G401 (cell line): ENCODE measurements at places on chromosomes 12 and 14.

DNA sequence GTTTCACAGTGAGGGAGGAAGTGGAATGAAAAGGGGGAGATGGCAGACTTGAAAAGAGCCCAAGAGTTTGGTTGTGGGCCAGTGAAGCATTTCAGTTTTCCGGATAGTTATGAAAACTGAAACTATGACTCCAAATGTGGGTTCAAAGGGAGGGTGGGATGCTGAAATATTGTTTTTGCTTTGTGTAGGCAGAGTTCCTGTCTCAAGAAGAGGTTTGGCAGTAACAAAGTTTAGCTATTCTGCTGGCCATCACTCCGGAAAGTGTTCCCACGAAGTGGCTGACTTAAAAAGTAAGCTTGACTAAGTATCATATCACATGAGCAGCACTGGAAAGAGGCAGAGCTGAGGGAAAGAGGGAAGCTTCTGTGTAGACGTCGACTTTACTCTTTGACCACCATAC lies 85.2 kb downstream of the CAND1 start:
- DNase-seq = no peak

DNA sequence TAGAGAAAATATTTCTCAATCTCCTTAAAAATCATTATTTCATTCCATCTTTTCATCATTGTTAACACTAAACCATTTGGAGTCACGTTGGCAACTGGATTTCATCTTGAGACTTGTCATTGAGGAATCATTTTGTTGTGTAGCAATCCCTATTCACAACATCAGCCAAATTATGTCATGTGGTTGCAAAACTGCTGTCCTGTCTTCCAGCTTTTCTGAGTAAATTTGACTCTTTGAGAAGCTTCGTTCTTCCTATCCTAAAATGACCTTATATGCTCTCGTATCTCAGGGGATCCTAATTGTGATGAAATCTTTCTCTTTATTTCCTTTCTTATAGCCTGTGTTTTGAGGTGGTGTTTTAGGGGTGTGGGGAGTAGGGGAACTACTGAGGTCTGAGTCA lies 30.6 kb upstream of the KICS2 start:
- no peak for DNase-seq

DNA sequence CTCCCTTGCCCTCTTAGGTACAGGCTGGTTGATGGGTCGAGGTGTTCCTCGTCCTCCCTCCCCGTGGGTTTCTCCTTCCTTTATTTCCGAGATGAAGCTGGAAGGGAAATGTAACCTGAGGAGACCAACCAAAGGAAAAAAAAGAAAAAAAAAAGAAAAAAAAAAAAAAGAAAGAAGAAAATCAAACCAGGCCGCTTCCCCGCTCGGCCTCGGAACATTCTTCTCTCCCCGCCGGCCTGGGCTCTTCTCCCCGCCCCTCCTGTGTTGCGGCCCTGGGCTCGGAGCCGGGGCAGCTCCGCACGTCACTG lies 1.6 kb upstream of the NFATC4 start:
- DNase-seq = no peak

DNA sequence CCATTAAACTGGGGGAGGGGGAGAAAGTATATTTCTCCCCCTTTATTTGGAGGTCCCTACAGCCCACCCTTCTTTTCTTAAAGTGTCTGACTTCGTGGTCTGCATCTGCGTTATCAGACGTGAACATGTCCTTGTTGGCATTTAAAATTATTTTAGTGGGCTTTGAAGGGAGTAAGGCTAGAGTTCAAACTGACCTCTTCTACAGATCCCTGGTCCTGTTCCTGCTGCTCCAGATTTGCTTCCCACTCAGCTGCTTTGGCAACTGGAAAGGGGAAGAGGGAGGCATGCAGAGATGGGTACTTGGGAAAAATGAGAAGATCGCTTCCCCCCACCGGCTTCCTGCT lies 611 bp upstream of the SIX6 start:
- DNase-seq = no peak

DNA sequence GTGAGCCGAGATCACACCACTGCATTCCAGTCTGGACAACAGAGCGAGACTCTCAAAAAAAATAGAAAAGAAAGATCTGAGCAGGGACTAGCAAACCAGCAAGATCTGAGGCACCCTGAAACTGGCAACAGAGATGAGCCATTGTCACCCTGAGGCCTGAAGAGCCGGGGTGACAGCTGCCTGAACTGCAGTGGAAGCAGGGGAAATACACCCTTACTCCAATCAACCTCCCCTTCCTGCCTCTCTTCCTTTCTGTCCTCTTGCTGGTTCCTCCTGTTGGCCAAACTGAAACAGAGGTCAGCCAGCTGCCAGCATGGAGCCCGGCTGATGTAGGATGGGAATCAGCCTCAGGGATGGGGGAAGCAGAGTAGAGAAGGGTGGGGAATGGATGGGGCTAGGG lies 192.0 kb downstream of the CHST11 start:
- no peak for DNase-seq

DNA sequence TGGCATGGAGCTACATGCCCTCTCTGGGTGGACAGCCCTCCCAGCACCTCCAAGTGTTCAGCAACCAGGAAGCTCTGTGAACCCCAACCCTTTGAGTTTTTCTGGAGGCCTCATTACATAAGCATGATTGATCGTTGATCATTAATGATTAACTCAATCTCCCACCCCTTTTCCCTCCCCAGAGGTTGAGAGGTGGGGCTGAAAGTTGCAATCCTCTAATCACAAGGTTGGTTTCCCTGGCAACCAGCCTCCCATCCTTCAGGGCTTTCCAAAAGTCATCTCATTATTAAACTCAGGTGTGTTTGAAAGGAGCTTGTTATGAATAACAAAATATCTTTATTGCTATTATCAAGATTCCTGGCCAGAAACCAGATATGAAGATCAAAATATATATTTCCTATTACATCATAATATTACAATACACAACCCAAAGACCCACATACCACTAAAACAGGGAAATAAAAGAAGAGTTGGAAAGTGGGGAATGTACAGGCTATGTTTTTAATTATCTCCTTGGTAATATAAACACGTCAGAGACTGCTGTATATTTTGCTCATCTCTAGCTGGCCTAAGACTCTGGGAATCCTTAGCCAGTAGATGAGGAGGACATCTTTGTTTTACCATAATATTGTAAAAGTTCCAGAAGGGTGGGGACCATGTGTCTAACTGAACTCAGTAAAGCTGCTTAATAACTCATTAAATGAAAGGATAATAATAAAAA lies 73.6 kb downstream of the SSPN start:
- no peak for DNase-seq

- no peak for DNase-seq
Measured at GRCh38 chr12:111870706-111871105, 28.7 kb downstream of the MAPKAPK5 start.

GRCh38 chr12:25723921-25724491 lies 170.9 kb upstream of the LMNTD1 start:
- DNase-seq = no peak

- DNase-seq = no peak
Measured at GRCh38 chr12:5489017-5489416, 57.1 kb downstream of the NTF3 start.

DNA sequence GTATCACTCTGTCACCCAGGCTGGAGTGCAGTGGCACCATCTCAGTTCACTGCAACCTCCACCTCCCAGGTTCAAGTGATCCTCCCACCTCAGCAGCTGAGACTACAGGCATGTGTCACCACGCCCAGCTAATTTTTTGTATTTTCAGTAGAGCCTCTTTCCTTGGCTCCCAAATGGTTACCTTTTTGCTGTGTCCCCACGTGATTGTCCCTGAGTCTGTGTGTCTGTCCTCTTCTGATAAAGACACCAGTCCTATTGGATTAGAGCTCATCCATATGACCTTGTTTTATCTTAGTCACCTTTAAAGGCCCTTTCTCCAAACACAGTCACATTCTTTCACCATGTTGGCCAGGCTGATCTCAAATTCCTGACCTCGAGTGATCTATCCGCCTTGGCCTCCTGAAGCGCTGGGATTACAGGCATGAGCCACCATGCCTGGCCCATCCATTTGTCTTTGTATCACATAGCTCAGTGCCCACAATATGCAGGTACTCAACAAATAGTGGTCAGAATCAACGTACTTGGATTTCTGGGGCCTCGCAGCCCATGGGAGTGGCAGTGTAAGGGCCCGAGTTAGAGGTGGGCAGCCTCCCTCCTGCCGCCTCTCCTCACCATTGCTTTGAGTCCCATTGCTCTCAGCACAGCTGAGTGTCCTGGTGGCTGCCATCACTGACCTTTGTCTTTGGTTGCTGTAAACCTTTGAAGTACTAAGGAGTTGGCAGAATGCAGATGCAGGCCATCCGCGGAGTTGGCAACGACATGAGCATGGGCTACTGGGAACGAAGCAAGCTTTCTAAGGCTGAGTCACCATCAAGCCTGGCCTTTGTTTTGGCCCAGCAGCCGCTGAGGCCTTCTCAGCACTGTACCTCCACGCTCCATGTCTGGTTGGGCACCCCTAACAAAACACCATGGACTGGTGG lies 9.3 kb downstream of the TPCN1 start:
- DNase-seq = no peak

DNA sequence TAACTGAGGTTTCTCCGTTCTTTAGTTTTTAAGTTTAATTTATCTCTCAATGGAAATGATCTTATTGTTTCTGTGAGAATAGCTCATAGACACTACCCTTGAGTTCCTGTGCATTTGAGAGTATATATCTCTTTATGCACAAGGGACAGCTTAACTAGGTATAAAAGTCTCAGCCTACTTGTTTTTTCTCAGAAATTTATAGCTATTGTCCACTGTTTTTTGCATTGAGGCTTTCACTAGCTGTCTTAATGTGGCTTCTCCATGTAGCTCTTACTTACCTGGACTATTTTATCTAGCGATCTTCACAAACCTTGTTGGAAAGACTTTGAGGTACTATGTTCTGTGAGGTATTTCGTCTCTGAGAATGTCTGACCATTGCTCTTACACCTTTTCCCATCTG lies 153.9 kb upstream of the RTL1 start:
- no peak for DNase-seq

DNA sequence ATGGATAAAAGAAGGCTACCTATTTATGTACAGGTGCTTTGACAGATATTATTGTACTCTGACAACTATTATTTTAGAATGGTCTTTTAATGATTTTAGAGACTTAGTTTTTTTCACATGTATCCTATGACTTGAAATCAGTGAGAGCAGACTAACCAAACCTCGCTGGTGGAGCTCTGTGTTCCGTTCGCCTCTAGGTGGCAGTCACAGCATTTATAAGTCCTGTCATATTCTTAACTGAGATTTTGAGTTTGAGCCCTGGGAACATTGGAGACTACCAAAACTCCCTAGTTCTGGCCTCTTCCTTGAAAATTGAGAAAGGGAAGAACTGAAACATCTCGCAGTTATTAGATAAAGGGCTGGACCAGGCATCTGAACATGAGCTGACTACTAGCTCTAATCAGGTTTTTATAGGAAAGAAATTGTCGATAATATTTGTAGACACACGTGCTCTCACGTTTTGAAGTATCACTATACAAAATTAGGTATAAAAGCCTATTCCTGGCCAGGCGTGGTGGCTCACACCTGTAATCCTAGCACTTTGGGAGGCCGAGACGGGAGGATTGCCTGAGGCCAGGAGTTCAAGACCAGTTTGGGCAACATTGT lies 48.3 kb downstream of the TTLL5 start:
- DNase-seq = peak; percentile 78

DNA sequence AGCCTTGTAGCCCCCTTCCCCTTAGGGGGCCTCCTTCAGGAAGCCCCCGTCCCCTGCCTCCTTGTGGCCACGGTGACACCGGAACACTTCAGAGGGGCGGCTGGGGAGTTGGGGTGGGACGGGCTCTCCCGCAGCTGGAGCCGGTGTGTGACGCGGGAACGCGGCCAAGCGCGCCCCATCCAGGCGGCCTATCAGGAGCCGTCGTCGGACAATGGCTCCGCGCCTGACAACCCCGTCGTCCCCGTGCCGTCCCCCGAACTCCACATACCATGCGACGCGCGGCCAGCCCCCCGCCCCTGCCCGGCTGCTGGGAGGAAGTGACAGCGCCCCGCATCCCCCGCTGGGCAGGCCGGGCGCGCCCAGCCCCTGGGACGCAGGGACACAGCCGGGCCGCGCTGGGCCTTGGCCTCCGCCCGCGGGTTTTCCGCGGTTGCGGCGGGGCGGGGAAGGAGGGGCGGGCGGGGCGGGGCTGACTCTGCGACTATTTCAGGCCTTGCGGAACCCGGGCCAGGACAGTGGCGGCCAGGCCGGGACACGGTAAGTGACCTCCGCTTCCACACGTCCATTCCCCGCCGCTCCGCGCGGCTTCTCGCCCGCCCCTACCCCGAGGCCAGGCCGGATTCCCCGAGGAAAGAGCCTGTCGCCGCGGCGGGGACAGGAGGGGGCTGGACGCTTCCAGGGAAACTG lies at the start of gene TNFAIP2:
Gene TNFAIP2 (plus strand): TSS at position 515 of the 687 bp plus-strand sequence. CDS start 2,997 bp downstream, outside the sequence.
- no peak for DNase-seq

- DNase-seq = no peak
Measured at GRCh38 chr12:124451637-124452243, 115.7 kb downstream of the NCOR2 start.

DNA sequence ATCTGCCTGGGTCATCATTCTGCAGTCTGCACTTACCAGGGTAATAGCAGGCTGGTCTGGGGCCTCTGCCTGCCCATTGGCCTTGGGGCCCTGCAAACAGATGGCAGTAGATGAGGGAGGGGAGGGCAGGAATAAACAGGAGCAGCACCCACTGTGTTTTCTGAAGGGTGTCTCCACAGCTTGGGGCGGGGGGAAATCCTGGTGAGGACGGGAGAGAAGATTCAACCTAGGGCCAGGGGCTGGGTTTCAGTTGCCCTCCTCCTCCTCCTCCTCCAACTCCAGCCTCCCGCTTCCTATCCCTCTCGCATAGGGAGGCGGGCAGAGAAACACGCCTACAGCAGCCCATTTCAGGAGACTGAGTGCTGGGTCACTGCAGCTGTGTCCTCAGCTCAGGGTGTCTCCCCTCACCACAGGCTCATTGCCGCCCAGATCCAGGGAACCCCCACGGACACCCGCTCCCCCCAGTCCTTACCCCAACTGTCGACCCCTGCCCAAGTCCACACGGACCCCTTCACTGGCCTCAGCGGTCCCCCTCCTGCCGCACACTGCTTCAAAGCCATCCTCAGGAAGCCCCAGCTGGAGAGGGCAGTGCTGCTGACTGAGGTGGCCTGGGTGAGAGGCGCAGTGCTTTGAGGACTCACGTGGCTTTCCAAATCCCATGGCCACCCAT lies 9.1 kb upstream of the KRT80 start:
- DNase-seq = no peak

- no peak for DNase-seq
Measured at GRCh38 chr14:66850258-66850888, 338.9 kb upstream of the GARIN2 start.

DNA sequence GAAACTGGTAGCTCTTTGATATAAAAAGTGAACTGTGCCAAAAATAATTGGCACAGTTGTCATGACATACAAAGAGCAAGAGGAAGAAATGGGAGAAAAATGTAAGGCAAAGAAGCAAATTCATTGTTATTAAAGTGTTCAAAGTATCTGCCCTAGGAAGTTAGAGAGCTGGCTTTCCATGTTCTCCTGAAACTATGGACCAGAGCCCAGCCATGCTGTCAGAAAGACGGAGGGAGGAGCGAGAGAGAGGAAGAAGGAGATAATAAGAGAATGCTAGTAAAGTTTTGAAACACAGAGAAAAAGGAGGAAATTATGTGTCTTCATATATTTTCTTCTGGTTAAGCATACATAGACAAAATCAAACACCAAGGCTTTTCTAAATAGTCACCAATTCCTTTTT lies 78.1 kb upstream of the PELI2 start:
- DNase-seq = no peak

GRCh38 chr14:46691819-46692218 lies 40.2 kb upstream of the RPL10L start:
- no peak for DNase-seq
